ENCODE measurements at places on chromosomes 2 and 18.

GRCh38 chr2:75698918-75699317 is 11.8 kb downstream of the GCFC2 start:
- DNase-seq, result no peak

DNA sequence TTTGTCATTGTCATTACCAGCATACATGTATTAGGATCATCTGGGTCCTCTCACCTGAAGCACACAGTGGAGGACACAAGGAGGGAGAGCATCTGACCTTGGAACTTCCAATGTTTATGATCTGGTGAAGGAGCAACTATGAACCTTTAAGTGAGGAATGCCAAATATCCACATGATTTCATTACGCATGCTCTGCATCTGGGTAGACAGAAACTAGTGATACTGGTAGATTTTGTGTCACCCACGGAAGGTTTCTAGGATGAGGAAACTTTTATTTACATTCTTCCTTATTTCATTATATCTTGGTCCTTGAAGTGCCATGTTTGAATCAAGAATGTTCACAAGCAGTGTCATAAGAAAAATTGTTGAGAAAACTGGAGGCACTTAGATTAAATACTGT is 32.1 kb downstream of the SPC25 start:
- DNase-seq, result no peak

GRCh38 chr2:168003876-168004275 is 243.5 kb downstream of the STK39 start:
- no peak for DNase-seq

GRCh38 chr2:175206866-175207265 is 25.4 kb upstream of the ATP5MC3 start:
- no peak for DNase-seq

DNA sequence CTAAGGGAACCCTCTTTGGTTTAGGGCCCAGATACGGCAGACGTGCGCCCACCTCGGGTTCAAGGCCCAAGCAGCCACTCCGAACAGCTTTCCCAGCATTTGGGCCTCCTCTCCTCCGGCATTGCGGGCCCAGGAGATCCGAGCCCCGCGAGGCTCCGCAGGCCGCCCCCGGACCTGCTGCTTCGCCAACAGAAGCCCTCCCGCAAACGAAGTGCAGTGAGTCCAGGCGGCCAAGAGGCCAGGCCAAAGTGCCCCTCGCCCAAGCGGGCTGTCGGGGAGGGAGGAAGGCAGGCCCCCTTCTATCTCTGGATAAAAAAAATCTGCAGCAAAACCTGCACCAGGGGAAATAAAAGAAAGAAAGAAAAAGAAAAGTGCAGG is 6.0 kb downstream of the EN1 start:
- DNase-seq, result no peak

DNA sequence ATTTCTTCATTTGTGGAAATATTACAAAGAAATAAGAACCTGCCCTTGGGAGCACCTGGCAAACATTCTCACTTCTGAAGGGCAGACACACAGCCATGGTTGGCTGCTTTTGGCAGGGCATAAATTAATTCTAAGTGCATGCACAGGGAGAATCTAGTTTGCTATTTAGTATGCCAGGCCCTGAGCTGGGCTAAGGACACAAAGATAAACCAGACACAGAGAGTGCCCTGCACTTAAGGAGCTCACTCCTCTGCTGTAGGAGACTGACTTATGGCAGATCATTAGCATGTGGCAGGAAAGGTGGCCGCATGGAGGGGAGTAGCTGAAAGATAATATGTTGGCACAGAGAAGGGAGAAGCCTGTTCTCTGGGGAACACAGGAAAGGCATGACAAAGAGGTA is 367.0 kb downstream of the LPIN1 start:
- no peak for DNase-seq

GRCh38 chr2:150876251-150876950 is 385.3 kb downstream of the RBM43 start:
- no peak for DNase-seq

- DNase-seq, result no peak
These were observed 20.8 kb downstream of the BAZ2B start for GRCh38 chr2:159595410-159596046.

GRCh38 chr2:71689968-71690834 is 236.8 kb downstream of the DYSF start:
- DNase-seq, result no peak

- DNase-seq, result no peak
These were observed 21.9 kb downstream of the FAM124B start for GRCh38 chr2:224379986-224380385.

DNA sequence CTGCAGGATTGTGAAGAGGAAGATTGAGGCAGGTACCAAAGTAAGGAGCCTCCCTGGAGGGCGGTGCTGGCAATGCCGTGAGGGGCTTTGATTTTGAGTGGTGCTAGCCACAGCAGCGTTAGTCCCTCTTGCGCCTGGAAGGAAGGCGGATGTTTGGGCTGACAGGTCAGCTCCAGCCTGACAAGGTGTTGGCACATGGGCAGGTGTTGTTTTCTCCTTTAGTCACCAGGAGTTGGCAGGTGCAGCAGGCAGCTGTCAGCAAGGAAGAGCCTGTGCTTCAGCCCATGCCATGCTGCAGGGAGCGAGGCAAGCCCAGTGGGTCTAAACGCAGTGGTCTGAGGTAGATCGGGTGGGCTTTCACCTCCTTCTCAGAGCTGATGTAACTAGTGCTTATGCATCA is 8.5 kb downstream of the SEC11C start:
- DNase-seq, result no peak

- DNase-seq, result no peak
These were observed 37.6 kb downstream of the NXPH2 start for GRCh38 chr2:138742441-138743057.
